Activated CD8-positive, alpha-beta T cell treated with anti-CD3 and anti-CD28 coated beads for 36 hours (primary cell): ENCODE measurements at places on chromosomes 6 and 20. TPM values are rescaled to one million over a fixed set of nuclear protein-coding genes. Genes with fewer than 3 reads are reported as not detected.

DNA sequence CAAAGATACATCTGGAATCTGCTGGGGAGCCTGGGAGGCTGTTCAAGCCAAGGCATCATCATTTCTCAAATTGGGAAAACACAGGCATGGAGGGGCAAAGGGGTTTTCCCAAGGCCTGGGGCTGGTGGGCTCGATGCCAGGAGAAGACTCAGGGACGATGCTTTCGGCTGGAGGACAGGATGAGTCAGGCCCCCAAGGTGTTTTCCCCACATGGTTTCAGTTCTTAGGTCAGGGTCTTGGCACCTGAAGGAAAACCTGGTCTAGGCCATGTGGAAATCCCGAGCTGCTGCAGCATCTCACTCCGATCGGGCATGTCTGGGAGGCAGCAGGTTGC lies 348.1 kb downstream of the CDC5L start:
- H3K27me3 ChIP-seq: no peaks in the 10 kb centered on the region
- peak; percentile 54 for DNase-seq
- no peaks in the 10 kb centered on the region for H3K36me3 ChIP-seq
- H3K4me1 ChIP-seq: peaks cover 13% of the 10 kb centered on the region
- no peak overlapping the region for H3K4me3 ChIP-seq

- H3K4me1 ChIP-seq: peaks cover 2% of the 10 kb centered on the region
- no peaks in the 10 kb centered on the region for H3K27me3 ChIP-seq
- peaks cover 18% of the 10 kb centered on the region for H3K36me3 ChIP-seq
- DNase-seq: no peak
- H3K27ac ChIP-seq: no peak overlapping the region
Measured at GRCh38 chr20:35135867-35136586, 11.1 kb downstream of the EDEM2 start.

DNA sequence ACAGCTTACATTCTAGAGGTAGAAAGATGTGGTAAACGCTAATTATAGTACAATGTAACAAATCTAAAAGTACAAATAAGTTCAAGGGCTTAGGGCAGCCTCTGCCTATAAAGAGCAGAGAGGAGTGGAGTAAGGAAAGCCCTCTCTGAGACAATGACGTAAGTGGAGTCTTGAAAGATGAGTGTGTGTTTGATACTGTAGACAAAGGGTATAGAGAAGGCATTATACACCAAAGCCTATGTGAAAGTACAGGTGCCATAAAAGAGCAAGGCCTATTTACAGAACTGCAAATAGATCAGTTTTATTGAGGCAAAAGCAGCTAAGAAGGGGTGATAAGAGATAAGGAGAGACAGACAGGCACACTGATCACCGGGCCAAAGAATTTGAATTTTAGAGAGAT lies 10.9 kb downstream of the GOPC start:
- H3K36me3 ChIP-seq: peaks cover 40% of the 10 kb centered on the region
- H3K4me1 ChIP-seq: peaks cover 19% of the 10 kb centered on the region
- H3K4me3 ChIP-seq: no peak overlapping the region
- H3K27ac ChIP-seq: peak overlapping the region; percentile 3
- DNase-seq: no peak

DNA sequence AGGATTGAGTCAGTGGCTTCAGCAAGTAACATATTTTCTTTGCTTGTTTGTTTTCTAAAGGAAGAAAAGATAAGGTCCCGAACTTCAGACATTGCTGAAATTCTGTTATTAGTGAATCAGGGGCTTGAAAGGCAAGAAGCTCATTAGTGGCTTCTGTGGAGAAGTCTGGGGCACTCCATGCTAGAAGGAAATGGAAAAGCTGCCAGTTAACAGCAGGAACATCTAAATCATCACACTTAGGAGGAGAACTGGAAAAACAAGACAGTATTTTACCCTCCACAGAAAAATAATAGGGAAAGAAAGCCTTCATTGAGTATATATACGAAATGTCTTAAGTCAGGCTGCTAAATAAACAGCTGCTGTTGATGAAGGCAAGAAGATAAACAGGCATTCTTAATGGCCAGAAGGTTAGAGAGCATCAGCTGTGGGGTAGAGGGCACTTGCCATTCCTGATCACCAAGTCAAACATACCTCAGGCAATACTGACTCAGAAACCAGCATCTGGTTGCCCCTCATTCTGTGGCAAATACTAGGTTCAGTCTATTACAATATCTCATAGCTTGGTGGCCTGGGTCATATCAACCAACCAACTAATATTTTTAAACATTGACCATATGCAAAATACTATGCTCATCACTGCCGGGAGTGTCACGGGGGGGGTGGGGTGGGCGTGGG lies 143.2 kb upstream of the TENT5A start:
- no peak for DNase-seq
- no peak overlapping the region for H3K27ac ChIP-seq
- H3K4me3 ChIP-seq: no peak overlapping the region
- no peaks in the 10 kb centered on the region for H3K36me3 ChIP-seq
- H3K4me1 ChIP-seq: no peaks in the 10 kb centered on the region
- H3K27me3 ChIP-seq: no peaks in the 10 kb centered on the region

The SLC24A3 gene
- total RNA-seq: not detected

The PPDPF gene
- total RNA-seq: 226 TPM
